ENCODE measurements at places on chromosomes 1 and 21.

DNA sequence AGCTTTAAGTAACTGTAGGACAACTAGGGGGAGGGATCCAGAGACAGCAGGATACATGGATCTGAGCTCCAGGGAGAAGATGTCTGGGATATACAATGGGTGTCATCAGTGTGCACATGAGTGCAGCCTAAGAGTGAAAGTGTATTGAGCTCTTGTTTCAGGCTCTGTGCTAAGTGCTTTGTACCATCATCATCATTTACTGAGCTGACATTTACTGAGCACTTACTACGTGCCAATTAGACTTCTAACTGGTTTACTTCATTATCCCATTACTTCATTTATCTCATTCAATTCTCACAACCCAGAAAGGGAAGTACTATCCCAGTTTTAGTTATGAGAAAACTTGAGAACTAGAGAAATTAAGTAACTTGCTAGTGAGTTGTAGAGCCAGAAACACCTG lies 4.5 kb upstream of the KDM4A start:
- no peak for ATAC-seq

- ATAC-seq: no peak
These were observed 20.7 kb downstream of the NR5A2 start for GRCh38 chr1:200048244-200048643.

- no peak for ATAC-seq
These were observed 75.5 kb upstream of the IPO9 start for GRCh38 chr1:201753492-201753891.

DNA sequence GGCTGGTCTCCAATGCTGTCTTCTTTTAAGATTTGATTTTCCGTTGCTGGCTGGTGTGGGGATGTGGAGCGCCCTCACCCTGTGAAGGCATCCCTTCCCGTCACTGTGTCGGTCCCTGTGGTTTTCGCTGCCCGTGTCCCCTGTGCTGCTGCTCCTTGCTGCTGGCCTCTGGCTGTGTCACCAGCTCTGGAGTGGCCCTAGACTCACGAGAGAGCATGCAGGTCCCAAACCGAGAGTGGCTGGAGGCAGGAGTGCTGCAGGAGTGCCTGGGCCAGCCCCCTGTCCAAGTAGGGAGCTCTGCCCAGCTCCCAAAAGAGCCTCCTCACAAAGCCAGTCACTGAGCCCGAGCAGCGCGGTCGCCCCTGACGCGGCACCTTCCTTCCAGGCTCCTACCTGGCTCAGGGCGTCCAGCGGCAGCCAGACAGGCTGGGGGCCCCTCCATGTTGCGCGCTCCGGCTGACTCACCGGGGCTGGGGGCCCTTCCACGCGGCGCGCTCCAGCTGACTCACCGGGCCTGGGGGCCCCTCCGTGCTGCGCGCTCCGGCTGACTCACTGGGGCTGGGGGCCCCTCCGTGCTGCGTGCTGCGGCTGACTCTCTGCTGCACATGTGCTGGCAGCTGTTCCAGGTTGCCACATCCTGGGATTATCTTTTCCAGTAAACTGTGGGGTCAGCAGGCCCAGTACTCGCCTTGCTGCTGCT lies 106.7 kb upstream of the COL6A1 start:
- ATAC-seq: no peak

DNA sequence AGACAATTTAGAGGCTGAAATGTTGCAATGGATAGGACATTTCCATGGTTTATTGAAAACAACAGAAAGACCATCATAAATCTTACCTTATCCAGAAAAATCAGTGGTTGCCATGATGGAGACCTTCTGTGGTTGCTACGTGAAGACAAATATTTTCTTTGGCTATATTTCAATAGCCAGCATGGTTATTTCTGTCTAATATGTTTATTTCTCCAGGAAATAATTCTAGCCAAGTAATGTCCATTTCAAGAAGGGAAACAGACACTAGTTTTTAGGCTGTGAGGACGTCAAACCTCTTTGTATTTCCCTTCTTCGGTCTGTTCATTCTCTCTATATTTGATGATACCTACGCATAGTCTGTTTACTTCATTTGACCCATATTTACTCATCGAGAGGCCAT lies 49.2 kb upstream of the NFASC start:
- no peak for ATAC-seq

- peak; percentile 76 for ATAC-seq
These were observed 17.4 kb downstream of the TNFRSF1B start for GRCh38 chr1:12184008-12184681.

- ATAC-seq: no peak
These were observed 18.5 kb downstream of the HAX1 start for GRCh38 chr1:154290921-154291320.

DNA sequence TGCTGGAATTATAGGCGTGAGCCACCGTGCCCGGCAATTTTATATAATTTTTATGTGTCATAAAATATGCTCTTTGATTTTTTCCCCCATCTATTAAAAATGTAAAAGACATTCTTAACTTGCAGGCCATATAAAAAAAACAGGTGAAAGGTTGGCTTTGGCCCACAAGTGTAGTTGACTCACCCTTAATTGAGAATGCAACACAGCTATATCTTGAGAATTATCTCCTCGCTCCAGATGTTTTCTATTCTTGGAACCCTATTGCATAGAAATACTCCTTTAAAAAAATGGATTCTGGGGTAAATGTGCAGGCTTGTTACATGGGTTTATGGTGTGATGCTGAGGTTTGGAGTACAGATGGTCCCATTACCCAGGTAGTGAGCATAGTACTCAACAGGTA lies 112.0 kb downstream of the ST3GAL3 start:
- no peak for ATAC-seq

DNA sequence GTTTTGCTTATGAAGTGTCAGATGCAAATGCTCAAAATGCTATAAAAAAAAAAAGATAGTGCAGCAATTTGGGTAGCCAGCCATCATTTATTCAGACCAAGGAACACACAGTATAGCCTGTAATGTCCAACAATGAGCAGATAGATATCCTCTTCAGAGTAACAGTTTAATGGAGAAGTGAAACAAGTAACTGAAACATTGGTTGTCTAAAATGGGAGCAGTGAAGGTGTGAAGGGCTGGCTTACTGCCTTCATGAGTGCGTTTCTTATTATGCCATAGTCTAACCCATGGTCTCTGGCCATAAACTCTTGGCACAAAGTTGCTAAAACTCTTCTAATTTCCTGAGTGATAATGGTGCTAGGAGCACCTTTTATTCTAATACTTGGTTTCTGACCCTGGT lies 11.4 kb downstream of the RGS5 start:
- ATAC-seq: no peak

DNA sequence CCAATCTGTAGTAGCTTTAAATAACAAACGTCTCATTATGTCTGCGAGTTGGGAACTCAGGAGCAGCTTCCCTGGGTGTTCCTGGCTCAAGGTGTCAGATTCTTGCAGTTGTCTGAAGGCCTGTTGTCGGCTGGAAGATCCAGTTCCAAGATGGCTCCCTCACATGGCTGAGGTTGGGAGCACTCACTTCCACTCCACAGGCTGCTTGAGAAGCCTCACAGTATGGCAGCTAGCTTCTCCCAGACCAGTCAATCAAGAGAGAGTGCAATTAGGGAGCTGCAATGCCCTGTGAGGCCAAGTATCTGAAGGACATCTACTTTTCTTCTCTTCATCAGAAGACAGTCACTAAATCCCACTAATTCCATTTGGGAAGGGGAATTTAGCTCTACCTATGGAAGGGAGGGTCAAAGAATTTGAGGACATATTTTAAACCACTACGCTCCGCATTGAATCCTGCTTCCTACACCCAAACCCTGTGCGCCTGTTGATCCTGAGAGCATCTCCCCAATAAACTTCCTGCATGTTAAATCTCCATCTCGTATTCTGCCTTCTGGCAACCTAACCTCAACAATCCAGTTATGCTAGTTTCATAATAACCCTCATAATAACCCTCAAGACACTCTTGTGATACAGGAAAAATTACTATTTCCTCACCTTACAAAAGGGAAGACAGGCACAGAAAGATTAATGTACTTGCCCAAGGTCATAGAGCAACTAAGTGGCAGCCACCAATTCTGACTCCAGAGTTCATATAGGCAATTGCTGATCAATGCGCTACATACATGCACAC lies 3.6 kb upstream of the VPS26C start:
- ATAC-seq: no peak

GRCh38 chr1:59125154-59125553 lies 171.7 kb upstream of the FGGY start:
- ATAC-seq: no peak

DNA sequence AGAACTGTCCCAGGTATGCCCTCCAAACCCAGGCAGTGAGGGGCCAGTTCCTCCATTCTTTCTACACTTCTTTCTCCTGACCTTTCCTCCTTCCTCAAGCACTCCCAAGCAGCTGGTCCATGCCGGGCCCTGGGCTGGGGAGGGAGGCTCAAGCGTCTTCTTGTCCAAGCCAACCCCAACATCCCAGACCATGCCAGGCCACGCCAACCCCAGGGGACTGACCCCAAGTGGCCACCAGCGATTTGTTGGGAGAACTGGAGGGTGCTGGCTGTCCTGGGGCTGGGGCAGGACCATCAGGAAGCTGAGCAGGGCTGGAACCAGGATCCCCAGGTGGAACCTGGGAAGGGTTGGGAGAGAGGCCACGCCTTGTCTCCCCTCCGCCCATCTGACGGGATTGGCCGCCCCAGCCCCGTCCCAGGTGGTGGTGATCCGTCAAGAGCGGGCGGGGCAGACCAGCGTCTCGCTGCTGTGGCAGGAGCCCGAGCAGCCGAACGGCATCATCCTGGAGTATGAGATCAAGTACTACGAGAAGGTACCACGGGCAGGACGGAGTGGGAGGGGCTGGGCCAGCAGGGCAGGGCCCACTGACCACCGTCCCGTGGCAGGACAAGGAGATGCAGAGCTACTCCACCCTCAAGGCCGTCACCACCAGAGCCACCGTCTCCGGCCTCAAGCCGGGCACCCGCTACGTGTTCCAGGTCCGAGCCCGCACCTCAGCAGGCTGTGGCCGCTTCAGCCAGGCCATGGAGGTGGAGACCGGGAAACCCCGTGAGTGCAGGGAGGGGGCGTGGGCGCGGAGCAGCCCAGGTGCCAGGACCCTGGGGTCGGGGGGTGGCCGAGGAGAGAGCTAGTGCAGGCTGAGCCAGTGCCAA lies 29.9 kb downstream of the EPHA8 start:
- no peak for ATAC-seq

GRCh38 chr1:230498704-230499103 lies 72.6 kb upstream of the PGBD5 start:
- no peak for ATAC-seq

- ATAC-seq: no peak
These were observed 20.4 kb upstream of the OR6N2 start for GRCh38 chr1:158801396-158801795.

GRCh38 chr1:208112401-208112800 lies 131.8 kb downstream of the PLXNA2 start:
- ATAC-seq: no peak

DNA sequence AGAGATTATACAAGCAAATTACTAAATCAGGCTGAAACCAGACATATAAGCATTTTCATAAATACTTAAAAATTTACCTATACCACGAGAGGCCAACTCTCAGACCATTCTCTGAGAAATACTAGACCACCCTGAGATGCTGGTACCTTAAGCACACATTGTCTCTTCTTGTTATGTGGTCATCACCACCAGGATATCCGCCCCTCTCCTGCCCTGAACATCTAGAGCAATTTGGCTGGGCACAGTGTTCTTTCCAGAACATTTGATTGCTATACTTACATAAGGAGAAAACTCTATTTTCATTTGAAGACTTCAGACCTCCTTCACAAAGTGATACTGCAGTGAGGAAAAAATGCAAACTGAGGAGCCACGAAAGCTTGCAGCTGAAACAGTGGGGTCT lies 36.2 kb upstream of the DUSP10 start:
- peak; percentile 18 for ATAC-seq

GRCh38 chr1:76770979-76771378 lies 96.3 kb upstream of the ST6GALNAC5 start:
- ATAC-seq: no peak

GRCh38 chr1:27536767-27537166 lies 46.8 kb upstream of the WASF2 start:
- ATAC-seq: no peak

DNA sequence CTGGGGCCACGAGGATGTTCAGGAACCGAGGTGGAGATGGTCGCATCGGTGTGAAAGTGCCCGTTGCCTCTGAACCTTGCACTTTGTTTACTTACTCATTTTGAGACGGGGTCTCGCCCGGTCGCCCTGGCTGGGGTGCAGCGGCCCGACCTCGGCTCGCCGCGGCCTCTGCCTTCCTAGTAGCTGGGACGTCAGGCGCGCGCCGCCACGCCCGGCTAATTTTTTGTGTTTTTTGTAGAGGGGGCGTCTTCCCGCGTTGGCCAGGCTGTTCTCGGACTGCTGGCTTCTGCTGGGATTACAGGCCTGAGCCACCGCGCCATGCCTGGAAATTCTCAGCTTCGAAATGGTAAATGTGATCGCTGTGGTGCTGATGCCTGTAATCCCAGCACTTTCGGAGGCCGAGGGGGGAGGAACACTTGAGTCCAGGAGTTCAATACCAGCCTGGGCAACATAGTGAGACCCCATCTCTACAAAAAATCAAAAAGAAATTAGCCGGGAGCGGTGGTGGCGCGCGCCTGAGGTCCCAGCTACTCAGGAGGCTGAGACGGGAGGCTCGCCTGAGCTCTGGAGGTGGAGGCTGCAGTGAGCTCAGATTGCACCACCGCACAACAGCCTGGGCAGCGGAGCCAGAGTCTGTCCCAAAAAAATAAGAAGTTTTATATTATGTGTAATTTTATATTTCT lies 684 bp upstream of the MRPL20 start:
- peak; percentile 61 for ATAC-seq

DNA sequence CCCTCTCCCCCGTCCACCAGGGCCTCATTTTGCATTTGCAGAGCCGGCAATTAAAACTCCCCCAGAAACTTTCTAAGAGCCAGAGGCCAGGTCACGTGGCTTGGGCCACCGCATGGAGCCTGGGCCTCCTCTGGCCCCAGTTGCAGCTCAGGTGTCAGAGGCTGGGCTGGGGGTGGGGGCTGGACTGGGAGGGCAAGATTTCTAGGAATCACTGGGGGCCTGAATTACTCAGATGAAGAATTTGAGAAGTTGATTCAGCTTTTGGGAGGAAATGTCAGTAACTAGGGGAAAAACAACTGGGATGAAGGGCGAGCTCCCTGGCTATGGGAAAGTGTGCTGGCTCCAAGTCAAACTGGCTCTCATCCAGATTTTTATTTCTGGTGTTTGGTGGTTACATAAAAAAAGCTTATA lies 151.0 kb downstream of the CDC7 start:
- no peak for ATAC-seq

- ATAC-seq: no peak
These were observed 73.6 kb downstream of the JMJD4 start for GRCh38 chr1:227661495-227661894.

- ATAC-seq: no peak
These were observed 28.4 kb downstream of the ACP6 start for GRCh38 chr1:147641695-147642592.
